M059J (cell line): ENCODE measurements at places on chromosomes 5 and 9. TPM values are rescaled to one million over a fixed set of nuclear protein-coding genes. Genes with fewer than 3 reads are reported as not detected.
A peak's percentile ranks its signal among the peaks of the same experiment; 100 is the strongest.

PCDHB9 gene
- 1.6 and 9.3 TPM in 2 replicates for total RNA-seq

IFNA13 gene
- total RNA-seq: not detected in 2 replicates

GABRB2 gene
- total RNA-seq: not detected in 2 replicates

TMEM8B gene
- total RNA-seq: 1.9 and 4.2 TPM in 2 replicates

CCL19 gene
- not detected in 2 replicates for total RNA-seq

NIPAL4 gene
- 0.44 and 1.4 TPM in 2 replicates for total RNA-seq

ALDH7A1 gene
- total RNA-seq: 15.6 and 30.3 TPM in 2 replicates

GARIN3 gene
- not detected in 2 replicates for total RNA-seq

HIGD2A gene
- total RNA-seq: 99.0 and 121 TPM in 2 replicates

ASPN gene
- 0.07 TPM in 1 of 2 replicates, not detected in the other for total RNA-seq

APC gene
- total RNA-seq: 18.7 and 28.1 TPM in 2 replicates

NDOR1 gene
- total RNA-seq: 14.9 and 17.6 TPM in 2 replicates

CTNND2 gene
- total RNA-seq: 0.17 and 1.7 TPM in 2 replicates

DNA sequence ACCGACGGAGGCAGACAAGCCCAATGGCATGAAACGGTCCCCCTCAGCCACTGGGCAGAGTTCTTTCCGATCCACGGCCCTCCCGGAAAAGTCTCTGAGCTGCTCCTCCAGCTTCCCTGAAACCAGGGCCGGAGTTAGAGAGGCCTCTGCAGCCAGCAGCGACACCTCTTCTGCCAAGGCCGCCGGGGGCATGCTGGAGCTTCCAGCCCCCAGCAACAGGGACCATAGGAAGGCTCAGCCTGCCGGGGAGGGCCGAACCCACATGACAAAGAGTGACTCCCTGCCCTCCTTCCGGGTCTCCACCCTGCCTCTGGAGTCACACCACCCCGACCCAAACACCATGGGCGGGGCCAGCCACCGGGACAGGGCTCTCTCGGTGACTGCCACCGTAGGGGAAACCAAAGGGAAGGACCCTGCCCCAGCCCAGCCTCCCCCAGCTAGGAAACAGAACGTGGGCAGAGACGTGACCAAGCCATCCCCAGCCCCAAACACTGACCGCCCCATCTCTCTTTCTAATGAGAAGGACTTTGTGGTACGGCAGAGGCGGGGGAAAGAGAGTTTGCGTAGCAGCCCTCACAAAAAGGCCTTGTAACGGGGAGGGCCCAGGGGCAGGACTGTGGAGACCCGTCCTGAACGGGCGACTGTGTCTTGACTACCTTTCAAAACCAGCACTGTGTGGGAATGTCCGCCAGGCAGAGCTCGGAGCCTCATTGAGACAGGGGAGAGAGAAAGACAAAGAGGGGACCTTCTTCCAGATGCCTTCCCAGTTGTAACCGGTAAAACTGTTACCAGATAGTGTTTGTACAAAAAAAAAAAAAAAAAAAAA lies 29.9 kb downstream of the CD180 start:
- DNase-seq: peak; percentile 5

DNA sequence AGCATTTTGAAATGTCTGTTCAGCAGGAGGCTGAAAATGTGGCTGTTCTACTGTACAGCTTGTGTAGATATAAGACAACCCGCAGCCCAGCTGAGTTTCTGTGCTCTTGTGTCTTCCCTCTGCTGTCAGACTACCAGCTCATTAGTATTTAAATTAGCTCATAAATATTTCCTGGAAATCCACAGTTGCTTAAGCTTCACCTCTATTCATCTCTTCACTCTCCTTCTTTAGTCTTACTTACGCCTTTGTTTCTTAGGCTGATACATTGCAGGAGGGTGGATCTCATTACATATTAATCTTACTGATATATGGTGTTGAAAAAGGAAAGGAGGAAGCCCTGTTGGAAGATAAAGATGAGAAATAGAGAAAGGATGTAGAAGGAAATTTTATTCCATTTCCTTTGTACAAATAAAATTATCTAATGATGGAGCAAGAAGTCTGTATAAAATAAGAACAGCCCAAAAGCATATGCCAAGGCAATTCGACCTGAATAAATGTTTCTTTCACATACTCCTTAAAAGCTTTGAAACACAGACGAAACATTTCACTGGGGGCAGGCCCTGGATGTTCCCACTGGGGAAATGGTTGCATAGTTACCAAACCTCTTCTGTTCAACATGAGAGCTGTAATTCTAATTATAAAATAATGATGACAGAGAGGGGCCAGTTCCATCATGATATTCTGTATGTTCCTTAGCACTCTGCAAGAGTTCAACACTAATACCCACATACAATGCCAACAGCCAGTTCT lies 111.8 kb upstream of the APC start:
- no peak for DNase-seq

DNA sequence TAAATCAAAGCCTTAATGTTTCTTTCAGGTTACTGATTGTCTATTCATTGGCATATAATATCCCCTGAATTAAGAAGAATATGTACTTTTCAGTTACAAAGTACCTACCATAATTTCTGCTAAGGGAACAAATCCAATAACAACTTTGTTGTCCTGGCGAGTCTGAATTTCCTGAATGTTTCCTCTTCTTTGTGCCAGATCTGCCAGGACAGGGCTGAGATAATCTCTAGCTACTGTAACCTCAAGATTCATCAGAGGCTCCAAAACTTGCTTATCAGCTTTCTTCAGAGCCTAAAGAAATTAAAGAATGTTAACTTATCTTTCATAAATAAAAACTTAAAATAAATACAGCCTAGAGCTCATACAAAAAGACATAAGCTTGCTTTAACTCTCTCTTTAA lies 37.2 kb downstream of the HEXB start:
- no peak for DNase-seq

- no peak for DNase-seq
Observed at GRCh38 chr9:70169222-70169621, 89.6 kb upstream of the SMC5 start.

DNA sequence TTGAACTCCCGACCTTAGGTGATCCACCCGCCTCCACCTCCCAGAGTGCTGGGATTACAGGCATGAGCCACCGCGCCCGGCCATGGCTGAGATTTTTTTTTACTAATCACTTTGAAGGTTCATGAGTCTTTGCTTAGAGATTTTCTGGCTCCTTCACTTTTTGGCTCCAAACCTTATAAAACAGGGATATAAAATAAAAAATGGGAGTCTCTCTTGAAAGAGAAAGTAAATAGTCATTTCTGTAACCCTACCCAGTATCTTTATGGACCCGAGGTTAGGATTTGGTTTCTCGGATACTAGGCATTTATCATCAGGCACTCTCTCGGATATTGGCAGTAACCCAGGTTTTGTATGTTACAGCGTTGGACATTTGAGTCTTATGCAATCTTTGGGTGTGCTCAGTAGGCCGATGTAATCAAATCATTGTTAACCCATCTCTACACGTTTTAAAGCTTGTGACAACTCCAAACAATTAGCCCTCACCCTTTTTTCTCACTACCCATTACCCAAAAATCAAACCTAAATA lies 25.3 kb downstream of the STXBP1 start:
- DNase-seq: peak; percentile 61

- peak; percentile 48 for DNase-seq
Observed at GRCh38 chr5:167853421-167853820, 438.0 kb upstream of the WWC1 start.

- DNase-seq: peak; percentile 96
Observed at GRCh38 chr9:86854898-86855523, 92.3 kb downstream of the GAS1 start.

GRCh38 chr5:76794871-76795270 lies 24.0 kb upstream of the F2RL1 start:
- peak; percentile 60 for DNase-seq

DNA sequence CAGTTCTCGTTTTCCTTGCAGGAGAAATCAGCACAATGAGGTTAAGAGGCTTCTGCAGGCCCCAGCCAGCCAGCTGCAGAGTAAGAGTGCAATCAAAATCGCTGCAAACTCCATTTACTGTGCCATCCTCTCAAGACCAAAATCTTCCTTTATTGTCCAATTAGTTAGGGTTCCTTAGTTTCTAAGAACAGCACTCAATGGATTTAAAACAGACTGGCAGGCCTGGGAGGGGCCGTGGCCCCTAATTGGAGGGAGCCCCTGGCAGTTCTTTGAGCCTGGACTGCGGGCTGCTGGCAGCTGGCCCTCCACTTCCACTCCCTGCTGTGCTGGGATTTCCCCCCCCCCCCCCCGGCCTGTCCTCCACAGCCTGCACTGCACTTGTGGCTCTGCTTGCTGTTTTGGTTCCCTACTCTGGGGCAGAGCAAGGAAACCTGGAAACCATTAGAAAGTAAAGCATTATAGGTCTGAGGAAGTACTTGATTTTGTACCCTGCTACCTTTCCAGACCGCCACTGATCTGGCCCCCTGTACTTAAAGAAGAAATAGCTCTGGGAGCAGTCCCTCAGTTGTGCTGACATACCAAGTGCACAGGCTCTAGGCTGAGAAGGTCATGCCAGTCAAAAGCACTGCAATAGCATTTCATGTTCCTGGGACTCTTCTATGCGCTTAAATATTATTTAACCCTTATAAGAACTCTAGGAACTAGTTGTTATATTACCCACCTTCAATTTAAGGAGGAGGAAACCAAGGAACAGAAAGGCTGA lies 129.0 kb downstream of the APBA1 start:
- no peak for DNase-seq

GRCh38 chr9:121972501-121972981 lies 120.6 kb downstream of the TTLL11 start:
- peak; percentile 99 for DNase-seq

- DNase-seq: no peak
Observed at GRCh38 chr9:82560457-82560904, 502.5 kb downstream of the RASEF start.

DNA sequence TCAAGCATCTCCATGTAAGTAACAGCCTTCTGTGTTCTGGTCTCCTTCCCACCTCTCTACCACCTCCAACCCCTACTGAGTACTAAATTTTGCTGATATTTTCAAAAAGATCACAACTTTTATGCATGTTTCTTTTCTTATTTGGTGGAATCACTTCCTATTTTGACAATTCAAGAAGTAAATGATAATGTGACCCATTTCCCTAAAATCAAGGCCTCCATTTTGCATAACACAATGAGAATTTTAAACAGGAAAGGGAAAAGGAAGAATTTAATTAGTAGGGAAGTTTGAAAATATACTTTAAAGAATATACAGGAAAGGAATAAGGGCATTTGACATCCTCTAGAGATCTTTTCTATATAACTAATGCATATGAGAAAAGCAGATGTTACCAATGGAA lies 212.9 kb upstream of the RASA1 start:
- no peak for DNase-seq

DNA sequence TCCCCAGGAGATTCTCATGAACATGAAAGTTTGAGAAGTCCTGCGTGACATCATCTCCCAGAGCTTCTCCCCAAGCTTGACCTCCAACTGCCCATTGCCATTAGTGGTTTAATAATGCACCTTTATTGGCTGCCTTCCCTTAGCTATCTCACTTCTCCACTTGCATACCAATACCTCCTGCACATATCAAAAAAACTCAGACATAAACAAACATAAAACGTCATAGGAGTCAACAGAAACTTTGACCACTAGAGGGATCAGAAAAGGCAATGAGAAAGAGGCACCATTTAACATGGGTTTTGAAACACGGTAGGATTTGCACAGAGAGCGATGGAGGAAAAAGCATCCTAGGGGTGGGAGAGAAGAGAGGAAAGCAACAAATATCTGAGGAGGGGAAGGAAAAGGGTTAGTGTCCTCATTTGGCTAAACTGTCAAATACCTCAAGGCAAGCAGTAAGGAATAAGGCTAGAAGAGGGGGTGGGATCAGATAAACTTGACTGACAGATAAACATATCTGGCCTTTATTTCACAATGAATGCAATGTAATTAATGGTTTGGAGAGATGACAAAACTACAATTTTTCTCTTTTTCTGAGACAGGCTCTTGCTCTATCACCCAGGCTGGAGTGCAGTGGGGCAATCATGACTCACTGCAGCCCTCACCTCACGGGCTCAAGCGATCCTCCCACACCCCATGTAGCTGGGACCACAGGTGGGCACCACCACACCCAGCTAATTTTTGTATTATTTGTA lies 27.0 kb downstream of the GNAQ start:
- DNase-seq: peak; percentile 95

GRCh38 chr5:54357408-54358058 lies 47.2 kb upstream of the ARL15 start:
- DNase-seq: no peak

DNA sequence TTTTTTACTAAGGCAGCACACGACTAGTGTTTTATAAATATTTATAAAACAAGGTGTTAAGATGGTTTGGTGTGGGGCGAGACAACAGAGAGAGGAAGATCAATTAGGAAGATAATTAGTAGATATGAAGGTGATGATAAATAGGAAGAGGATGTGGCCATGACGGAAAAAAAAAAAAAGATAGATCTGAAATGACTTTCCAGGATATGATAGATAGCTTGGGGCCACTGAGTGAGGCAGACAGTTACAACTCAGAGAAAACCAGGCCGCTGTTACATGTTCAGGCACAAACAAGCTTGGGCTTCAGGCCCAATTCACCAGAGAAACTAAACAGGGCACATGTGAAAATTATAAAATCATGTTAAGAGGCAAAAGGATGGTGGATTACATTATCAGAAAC lies 43.2 kb downstream of the KIAA0825 start:
- no peak for DNase-seq

DNA sequence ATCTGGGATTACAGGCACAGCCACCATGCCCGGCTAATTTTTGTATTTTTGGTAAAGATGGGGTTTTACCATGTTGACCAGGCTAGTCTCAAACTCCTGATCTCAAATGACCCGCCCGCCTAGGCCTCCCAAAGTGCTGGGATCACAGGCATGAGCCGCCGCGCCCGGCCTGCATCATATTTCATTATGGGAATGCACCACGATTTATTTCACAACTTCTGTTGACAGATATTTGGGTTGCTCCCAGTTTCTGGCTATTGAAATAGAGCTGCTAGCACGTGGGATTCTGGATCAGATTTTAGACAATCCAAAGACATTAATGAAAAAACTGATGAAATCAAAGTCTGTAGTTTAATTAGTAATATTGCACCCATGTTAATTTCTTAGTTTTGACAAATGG lies 48.4 kb upstream of the FUBP3 start:
- no peak for DNase-seq

DNA sequence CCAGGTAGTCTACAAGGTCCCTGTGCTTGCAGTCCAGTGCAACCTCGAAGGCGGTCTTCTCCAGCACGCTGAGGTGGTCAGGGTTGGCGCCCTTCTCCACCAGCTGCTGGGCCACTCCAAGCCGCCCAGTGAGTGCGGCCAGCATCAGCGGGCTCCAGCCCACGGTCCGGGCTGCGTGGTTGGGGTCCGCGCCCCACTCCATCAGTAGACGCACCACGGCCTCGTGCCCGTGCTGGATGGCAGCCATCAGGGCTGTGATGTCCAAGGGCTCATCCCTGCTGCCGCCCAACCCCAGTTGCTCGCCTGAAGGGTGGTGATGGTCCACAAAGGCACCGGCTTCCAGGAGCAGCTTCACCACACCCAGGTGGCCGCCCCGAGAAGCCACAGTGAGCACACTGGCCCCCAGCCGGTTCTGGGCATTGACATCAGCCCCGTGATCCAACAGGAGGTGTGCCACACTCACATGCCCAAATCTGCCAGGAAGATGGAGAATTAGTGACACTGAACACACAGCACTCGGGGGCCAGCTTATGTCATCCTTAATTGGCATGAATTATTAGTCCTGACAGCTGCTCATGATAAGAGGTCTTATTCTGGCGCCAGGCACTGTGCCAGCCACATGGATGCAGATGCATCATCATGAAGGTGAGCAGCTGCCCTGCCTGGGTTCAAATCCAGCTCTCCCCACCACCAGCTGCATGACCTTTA lies 6.1 kb downstream of the ANKS6 start:
- DNase-seq: no peak

- DNase-seq: peak; percentile 93
Observed at GRCh38 chr9:120366644-120367019, 213.3 kb downstream of the CDK5RAP2 start.

- no peak for DNase-seq
Observed at GRCh38 chr5:118354797-118355196, 633.5 kb downstream of the DTWD2 start.

GRCh38 chr9:121999556-121999955 lies 93.6 kb downstream of the TTLL11 start:
- DNase-seq: no peak
